Memory B cell (primary cell): ENCODE measurements at places on chromosomes 12 and 14.

GRCh38 chr12:54306925-54307741, 6.3 kb upstream of the NFE2 start:
- DNase-seq: no peak

- DNase-seq: peak; percentile 41
Measured at GRCh38 chr14:76386944-76387782, 11.2 kb downstream of the ESRRB start.

- DNase-seq: no peak
Measured at GRCh38 chr14:95489214-95490137, 27.0 kb downstream of the SYNE3 start.

GRCh38 chr12:42002563-42002962, 142.1 kb downstream of the GXYLT1 start:
- DNase-seq: no peak

DNA sequence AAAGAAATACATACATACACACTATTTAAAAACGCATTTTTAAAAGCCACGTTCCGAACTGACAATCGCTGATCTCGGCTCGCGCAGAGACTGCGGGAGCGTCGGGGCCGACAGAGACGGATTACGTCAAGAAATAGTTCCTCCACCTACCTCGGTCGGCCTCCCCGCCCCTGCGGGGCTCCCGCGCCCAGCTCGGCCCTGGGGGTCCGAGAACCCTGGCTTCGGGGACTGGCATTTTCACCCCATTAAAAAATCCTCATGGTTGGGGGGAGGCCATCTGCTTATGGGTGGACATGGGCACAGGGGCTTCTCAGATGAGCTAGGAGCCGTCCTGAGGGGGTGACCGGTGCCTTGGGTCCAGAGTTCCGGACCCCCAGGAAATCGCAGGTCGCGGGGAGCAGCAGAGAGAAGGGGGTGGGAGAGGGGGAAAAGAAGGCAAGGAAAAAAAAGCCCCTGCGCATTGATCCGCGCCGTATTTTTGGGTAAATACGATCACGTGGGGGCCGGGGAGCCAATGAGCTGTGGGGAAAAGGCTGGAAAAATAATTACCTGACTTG, 324 bp upstream of the HOXC9 start:
- DNase-seq: no peak
